Sciatic nerve (tissue), 2 donors: ENCODE measurements at places on chromosomes 6 and 20. TPM values are rescaled to one million over a fixed set of nuclear protein-coding genes. Genes with fewer than 3 reads are reported as not detected.

The MROH8 gene
- 5.2 TPM for total RNA-seq

The MYCT1 gene
- total RNA-seq, result 20.6 TPM

The FERMT1 gene
- 3.5 TPM for total RNA-seq

The CYP39A1 gene
- 8.3 TPM for total RNA-seq

The PSORS1C2 gene
- total RNA-seq, result not detected

The ETV7 gene
- 6.7 TPM for total RNA-seq

The MOG gene
- total RNA-seq, result not detected

The EYA2 gene
- 24.4 TPM for total RNA-seq

The MATN4 gene
- 0.22 TPM for total RNA-seq

The EXOC2 gene
- 27.2 TPM for total RNA-seq

The IP6K3 gene
- 0.31 TPM for total RNA-seq

The KCNG1 gene
- 3.5 TPM for total RNA-seq

The SESN1 gene
- 38.1 TPM for total RNA-seq

The MUC22 gene
- total RNA-seq, result not detected

The TRIM31 gene
- total RNA-seq, result not detected

The TCF15 gene
- 2.1 TPM for total RNA-seq

The ADGRF5 gene
- 23.8 TPM for total RNA-seq

The TOX2 gene
- 2.1 TPM for total RNA-seq

The ENPP5 gene
- total RNA-seq, result 1.9 TPM

The FRS3 gene
- total RNA-seq, result 6.5 TPM

The MAK gene
- total RNA-seq, result 0.40 TPM

The BPIFB1 gene
- total RNA-seq, result 2.1 TPM

The COL21A1 gene
- 31.4 TPM for total RNA-seq

The COL10A1 gene
- 0.09 TPM for total RNA-seq

The NOX3 gene
- not detected for total RNA-seq

The OR2H2 gene
- not detected for total RNA-seq

The PLA2G7 gene
- 5.9 TPM for total RNA-seq

The RFX6 gene
- total RNA-seq, result not detected

The SLC25A27 gene
- total RNA-seq, result 49.0 TPM

The TCFL5 gene
- total RNA-seq, result 14.6 TPM

The HLA-B gene
- 990 TPM for total RNA-seq

The ZBTB46 gene
- 30.2 TPM for total RNA-seq

The DYNLT2 gene
- 2.9 TPM for total RNA-seq

The IPCEF1 gene
- 5.0 TPM for total RNA-seq
